NCI-H1930 (cell line): ENCODE measurements at places on chromosomes 2 and 18.
A peak's percentile ranks its signal among the peaks of the same experiment; 100 is the strongest.

DNA sequence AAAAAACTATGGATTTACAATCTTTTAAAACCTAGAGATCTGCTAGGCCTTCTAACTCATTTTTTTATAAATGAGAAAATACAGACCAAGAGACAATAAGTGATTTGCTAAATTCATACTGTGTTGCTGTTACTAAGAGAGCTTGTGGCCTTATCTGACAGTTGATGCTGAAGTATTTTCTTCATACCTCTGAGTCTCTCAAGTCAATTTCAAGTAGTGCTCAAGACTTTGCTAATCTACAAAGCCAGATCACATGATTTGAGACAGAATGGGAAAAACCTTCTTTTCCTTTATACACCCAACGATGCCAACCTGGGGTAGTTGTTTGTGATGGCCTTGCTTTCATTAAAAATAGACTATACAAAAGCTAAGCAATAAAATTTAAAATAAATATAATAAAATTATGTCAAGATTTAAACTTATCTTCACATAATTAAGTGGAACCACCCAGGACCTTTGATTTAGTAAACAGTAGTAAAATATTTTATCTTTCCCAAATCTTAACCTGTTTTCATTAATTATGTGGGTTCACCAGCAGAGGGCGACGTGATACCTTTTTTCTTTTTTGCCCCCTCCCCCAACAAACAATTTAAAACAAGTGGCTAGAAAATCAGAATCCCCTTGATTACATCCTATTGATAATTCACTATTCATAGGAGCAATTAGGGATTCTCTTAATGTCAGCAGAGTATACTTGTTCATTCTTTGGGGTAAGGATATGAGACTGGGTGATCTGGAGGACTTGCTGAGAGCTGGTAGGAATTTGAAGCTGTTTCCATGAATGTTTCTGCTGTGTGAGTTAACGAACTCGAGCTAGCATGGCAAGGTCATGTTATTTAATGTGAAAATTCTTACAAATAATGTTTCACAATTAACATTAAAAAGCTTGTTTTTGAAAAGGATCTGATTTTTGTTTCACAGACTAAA, 49.6 kb upstream of the SLC5A7 start:
- peak; percentile 17 for DNase-seq

GRCh38 chr18:63477200-63477599, 442 bp downstream of the SERPINB5 start:
- no peak for DNase-seq

- DNase-seq, result no peak
Measured at GRCh38 chr2:11550302-11550701, 16.5 kb downstream of the GREB1 start.

GRCh38 chr2:62099050-62099449, 96.9 kb upstream of the B3GNT2 start:
- DNase-seq, result no peak

DNA sequence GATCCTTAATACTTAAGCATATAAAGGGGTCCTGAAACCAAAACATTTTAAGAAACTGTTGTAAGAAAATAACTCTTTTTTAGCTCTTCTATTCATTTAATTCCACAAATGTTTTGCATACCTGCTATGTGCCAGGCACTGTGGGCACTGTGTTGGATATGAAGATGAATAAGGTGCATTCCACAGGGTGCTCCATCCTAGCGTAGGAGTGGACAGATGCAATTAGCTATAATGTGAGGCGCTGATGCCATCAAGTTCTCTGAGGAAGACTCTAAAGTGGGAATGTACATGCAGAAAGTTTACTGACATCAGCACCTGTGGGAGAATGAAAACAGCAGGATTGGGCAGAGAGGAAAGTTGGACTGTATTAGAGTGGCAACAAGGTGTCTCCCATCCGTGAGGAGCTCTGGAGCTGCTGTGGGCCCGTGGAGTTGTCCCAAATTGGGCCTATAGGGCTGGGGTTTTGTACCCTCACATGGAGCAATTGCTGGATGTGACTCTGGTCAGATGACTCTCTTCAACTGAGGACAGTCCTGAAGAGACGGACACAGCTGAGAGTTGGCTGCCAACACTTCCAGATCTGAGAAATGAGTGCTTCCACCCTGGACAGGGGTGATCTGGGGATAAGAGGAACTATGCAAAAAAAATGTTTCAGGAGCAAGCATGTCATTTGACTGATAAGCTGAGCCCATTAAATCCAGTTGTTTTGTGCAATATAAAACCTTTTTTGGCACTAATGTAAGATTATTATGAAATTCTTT, 22.3 kb downstream of the CD8A start:
- no peak for DNase-seq

DNA sequence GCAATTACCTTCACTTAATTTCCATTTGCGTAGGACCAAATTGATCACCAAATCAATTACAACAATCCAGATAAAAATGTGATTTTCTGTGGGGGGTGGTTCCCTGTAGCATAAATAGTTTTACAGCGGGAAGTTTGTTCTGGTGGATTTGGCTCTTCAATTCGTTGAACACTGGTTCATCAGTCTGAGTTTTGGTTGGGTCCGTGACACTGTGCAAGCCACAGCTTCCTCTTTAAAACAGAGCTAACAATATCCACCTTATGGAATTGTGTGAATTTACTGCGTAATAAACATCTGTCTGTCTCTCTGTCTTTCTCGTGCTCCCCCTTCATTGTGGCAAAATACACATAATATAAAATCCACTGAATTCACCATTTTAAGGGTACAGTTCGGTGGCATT, 310.8 kb downstream of the TGIF1 start:
- no peak for DNase-seq

DNA sequence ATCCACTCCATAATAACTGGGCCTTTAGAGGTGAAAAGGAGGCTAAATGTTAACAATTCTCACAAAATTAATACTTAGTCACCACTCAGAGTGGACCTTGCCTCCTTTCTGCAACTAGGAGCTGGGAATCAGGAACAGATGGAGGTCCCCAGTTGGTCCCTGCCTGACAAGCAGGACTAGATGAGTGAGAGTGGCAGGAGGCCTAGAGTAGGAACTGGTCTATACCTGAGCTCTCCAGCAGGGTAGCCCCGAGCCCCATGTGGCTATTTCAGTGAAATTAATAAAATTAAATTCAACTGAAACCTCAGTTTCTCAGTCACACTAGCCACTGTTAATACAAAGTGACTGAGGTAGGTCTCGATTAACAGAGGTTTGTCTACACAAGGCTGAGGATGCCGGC, 150.5 kb downstream of the MYO5B start:
- DNase-seq, result no peak

DNA sequence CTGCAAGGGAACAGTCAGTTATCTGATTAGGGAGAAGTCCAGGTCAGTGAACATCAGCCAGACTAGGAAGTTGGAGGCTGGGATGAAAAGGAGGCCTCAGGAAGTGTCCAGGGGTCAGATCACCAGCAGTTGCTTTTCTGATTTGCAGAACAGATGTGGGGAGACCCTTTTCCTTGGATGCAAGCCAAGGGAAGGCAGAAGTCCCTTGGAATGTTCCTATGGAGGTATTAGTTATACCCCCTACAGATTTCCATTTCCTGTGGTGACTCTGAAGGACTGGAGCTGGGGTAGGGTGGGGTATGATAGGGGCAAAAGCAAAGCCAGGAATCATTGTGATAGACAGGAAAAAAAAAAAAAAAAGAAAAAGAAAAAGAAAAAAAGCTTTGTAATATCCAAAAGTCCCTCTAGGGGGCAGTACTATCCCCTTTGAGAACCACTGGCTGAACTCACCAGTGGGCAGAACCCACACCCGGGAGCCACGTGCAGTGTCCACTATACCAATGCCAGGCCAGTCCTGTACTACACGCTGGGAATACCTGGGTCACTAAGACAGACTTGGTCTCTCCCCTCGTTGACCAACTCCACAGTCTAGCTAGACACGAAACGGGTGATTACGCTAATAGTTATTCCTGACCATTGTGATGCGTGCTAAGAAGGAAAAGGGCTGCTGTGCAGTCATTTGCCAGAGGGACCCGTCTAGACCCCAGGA, 7.4 kb downstream of the DYSF start:
- no peak for DNase-seq

DNA sequence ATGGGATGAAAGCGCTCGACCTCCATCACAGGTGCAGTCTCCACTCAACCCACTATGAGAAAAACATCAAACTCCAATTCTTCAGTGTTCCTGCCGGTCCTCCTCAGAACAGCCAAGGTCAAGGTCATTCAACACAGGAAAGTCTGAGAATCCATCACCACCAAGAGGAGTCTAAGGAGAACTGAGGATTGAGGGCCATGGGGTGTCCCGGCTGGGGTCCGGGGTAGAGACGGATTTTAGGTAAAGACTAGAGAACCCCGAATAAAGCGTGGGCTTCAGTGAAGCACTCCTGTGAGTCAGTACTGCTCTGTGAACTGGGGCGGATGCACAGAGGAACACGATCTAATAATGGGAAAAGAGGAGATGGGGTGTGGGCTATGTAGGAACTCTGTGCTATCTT, 41.8 kb downstream of the PTGR3 start:
- no peak for DNase-seq
